ENCODE measurements at places on chromosomes 2 and 18. TPM values are rescaled to one million over a fixed set of nuclear protein-coding genes. Genes with fewer than 3 reads are reported as not detected.

DNA sequence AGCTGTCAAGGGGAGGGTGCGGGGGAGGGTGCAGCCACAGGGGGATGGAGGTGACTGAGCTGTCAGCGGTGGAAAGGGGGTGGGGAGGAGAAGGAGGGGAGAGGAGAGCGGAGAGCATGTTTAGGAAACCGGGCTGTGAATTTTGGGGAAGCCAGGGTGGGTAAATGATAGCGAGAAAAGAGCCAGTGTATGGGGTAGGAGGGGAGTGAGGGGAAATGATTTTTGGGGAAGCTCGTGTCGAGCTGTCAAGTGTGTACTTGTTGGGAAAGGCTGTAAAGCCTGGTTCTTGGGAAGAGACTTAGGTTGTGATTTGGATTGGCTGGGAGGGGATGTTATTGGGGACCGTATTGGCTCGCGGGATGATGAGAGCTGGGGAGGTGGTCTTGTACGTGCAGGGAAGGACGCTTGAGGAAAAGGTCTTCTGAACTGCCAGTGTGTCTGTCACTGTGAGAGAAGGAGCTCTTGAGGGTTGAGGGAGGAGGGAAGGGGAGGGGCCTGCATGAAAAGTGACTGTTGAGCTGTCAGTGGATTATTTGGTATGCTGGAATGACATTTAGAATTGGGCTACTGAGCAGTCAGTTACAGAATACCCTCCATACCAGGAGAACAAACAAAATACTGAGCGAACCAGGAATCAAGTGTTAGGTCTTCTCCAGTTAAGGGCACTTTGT, 1.0 kb downstream of the UBR3 start:
- no peaks in the 10 kb centered on the region for H3K27me3 ChIP-seq
- no peak for DNase-seq
- peaks cover 4% of the 10 kb centered on the region for H3K36me3 ChIP-seq
- H3K4me1 ChIP-seq = peaks cover 21% of the 10 kb centered on the region
- peak overlapping the region; percentile 89 for H3K27ac ChIP-seq

DNA sequence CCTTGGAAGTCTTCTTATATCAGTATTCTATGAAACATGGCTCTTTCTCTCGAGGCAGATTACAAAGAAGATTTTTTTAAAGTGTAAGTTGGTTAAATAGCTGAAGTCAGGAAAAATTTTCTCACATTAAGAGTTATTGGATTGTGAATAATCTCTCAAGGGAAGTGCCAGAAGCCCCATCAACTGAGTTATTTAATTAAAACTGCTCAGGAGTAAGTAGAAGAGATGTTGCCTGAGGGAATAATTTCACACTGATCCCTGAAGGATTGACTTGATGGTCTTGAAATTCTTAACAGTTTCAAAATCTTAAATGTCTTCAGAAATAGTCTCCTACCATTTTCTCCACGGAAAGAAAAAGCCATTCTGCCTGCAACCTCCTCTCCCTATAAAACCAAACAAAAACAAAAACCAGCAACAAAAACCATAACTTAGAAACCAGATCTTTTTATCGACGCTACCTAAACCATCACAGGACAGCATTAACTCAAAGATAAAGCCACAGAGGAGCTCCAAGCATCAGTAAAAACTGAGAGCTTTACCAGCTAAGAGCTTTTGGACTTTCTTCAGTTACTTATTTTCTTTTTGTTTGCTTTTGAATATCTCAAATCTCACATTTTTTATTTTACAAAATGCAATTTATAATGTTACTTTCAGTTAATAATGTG, 12.9 kb downstream of the CD226 start:
- H3K36me3 ChIP-seq = no peaks in the 10 kb centered on the region
- no peaks in the 10 kb centered on the region for H3K27me3 ChIP-seq
- no peak overlapping the region for H3K4me3 ChIP-seq
- DNase-seq = no peak
- H3K4me1 ChIP-seq = no peaks in the 10 kb centered on the region
- H3K27ac ChIP-seq = no peak overlapping the region

CSRNP3 gene
- 0.91 TPM for total RNA-seq

NT5DC4 gene
- total RNA-seq = not detected

ATP8B1 gene
- total RNA-seq = 33.4 TPM
